ENCODE measurements at places on chromosomes 2 and 18.

- no peak for DNase-seq
Measured at GRCh38 chr18:22267697-22268096, 98.3 kb downstream of the GATA6 start.

DNA sequence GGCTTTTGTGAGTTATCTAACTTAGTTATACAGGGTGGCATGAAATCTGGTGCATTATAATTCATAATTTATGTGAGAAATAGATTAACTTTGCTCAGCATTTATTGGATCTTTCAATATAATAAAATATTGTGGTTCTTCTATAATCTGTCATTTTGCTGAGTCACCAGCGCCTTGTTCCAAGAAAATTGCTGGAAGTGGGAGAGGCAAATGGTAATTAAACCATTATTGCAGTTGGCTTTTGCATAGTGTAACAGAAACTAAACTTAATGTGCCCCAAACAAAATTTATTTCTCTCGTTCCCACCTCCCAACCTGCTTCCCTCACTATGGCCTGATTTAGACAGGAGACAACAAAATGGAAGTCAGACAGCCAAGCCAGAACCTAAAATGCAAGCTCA lies 146.3 kb downstream of the GALR1 start:
- DNase-seq, result no peak

DNA sequence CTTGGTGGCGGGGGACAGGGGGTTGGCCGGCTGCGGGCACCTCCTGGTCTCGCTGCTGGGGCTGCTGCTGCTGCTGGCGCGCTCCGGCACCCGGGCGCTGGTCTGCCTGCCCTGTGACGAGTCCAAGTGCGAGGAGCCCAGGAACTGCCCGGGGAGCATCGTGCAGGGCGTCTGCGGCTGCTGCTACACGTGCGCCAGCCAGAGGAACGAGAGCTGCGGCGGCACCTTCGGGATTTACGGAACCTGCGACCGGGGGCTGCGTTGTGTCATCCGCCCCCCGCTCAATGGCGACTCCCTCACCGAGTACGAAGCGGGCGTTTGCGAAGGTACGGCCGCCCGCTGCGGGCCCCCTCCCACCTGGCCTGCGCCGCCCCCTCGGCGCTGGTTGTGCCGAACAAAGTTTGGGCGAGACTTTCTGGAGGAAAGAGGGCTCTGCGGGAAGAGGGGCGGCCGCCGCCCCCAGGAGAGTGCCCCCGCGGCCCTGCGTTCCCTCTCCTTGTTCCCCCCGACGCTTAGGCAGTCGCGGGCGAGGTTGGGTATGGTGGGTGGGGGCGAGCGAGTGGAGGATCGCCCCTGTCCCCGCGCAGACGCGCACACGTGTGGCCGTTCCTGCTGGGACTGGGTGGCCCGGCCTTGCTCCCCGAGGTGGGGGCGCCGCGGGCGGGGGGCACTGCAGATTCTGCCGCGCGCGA lies 866 bp downstream of the CRIM1 start:
- DNase-seq, result no peak

DNA sequence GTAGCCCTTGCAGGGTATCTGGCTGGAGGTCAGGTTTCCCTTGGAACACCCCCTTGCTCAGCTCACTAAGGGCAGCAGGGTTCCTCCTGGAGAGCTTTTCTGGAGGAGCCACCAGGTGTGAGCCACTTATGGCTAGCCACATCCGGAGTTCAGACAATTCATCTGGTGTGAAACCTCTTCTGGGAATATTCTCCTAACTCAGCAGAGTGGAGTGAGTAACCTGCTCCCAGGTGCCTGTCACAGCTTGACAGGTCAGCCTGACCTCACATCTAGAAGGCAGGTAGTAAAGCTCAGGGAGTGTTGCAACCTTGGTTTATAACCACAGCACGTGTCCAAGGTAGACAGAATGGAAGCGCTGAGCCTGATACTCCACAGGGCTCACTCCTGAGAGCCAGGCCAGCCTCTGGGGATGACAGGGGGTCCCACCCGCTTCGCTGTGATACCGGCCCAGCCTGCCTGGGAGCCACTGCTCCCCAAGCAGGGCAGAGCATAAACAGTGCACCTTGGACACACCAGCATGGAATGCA lies 62.6 kb upstream of the TGFA start:
- no peak for DNase-seq

DNA sequence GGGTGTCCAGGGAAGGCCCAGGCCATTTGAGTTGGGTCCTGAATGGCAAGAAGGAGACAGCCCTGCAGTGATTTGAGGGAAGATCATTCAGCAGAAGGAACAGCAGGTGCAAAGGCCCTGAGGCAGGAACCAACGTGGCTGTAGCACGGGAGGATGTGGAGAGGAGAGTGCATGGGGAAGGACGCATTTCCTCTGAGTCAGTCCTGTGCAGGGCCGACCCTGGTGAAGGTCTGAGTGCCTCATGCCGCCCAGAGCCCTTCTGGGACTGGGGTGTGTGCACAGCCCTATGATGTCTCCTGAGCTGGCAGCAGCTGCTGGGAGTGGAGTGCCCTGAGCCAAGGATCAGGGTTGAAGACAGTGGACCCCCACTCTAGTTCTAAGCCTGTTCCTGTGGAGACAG lies 17.9 kb upstream of the ARHGEF4 start:
- no peak for DNase-seq

- no peak for DNase-seq
Measured at GRCh38 chr18:4807604-4808293, 352.6 kb upstream of the DLGAP1 start.

- no peak for DNase-seq
Measured at GRCh38 chr2:222752746-222753145, 81.3 kb downstream of the MOGAT1 start.

GRCh38 chr2:149348291-149348690 lies 17.9 kb downstream of the LYPD6 start:
- DNase-seq, result no peak
